ENCODE measurements at places on chromosomes 12 and 14.

DNA sequence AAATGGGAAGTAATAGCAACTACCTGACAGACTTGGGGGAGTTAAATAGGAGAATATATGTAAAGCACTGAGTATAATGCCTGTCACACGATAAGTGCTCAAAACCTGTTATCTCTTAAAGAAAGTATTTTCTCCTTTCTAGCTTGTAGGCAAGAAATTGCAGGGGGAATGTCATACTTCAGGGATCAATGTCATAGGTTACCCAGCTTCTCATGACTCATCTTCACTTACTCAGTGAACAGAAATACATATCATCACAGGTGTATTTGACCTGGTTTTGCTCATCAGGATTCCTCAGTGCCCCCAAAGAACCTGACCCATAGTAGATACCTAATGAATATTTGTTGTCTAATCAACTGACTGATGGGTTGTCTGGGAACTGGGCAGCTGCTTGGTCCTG lies 285.0 kb upstream of the ATP2B1 start:
- no peak for DNase-seq

DNA sequence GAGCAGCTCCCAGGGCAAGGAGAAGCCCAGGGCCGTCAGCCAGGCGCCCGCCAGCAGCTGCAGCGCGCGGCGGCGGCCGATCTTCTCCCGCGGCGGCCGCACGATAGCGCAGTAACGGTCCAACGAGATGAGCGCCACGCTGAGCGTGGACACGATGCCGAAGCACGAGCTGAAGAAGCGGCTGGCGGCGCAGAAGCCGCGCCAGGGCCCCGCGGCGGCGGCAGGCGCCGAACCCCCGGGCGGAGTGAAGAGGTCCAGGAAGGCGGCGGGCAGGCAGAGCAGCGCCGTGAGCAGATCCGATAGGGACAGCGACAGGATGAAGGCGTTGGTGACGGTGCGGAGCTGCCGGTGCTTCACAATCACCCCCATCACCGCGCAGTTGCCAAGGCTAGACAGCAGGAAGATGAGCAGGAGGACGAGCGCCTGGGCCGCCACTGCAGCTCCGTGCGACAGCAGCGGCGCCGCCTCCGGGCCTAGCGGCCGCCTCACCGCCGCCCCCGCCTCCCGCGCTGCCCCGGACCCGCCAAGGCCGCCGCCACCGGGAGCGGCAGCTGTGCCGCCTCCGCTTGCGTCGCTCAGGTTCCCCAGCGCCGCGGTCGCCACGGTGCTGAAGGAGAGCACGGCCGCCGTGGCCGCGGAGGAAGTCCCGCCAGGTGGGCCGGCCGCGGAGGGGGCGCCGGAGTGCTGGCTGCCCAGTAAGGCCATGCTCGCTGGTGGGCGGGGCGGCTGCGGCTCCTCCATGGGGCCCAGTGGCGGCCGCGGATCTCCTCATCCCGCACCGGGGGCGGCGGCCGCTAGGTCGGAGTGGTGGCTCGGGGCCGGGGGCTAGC lies 479 bp downstream of the GPR135 start:
- no peak for DNase-seq

GRCh38 chr12:30719060-30719459 lies 23.4 kb upstream of the IPO8 start:
- no peak for DNase-seq

DNA sequence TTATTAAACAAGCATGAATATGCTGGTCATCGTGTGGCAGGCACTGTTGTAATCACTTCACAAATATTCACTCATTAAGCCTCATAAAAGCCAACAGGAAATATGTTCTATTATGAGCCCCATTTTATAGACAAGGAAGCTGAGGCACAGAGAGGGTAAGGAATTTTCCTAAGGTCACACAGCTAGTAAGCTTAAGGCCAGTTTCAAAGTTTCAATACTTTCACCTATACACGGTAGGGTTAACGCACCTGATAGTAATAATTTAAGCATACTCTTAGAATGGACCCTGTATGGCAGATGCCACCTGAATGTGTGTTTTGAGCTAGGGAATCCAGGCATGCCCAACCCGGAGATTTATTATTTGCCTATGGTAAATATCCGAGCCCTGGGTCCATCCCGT lies 39.8 kb downstream of the EGLN3 start:
- DNase-seq = no peak

DNA sequence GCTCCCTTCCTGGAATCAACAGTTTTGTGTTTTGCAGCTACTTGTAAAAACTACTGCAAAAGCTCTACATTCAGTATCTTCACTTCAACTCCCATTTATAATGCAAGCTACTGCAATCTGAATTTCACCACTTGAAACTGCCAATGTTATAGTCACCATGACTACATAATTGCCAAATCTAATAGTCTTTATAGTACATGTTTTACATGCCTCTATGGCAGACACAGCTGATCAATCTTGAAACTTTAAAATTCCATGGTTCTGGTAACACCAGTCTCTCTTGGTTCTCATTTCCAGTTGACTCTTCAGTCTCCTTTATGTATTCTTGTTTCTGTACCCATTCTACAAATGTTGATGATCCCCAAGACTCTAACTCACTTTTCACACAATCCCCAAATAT lies 185.9 kb downstream of the MED13L start:
- DNase-seq = no peak

All from NB4 (cell line).